ENCODE measurements at places on chromosomes 5 and 9.
A peak's percentile ranks its signal among the peaks of the same experiment; 100 is the strongest.

DNA sequence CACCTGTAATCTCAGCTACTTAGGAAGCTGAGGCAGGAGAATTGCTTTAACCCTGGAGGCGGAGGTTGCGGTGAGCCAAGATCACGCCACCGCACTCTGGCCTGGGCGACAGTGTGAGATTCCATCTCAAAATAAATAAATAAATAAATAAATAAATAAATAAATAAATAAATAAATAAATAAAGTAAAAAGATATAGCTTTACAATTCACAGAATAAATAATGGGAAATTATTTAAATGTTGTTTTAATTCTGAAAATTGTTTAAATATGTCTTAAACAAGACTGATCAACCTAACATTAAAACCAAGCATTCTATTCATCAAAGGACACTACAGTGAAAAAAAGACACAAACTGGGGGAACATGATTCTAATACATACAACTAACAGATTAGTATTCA is 357.1 kb downstream of the CTNND2 start:
- no peak for DNase-seq

DNA sequence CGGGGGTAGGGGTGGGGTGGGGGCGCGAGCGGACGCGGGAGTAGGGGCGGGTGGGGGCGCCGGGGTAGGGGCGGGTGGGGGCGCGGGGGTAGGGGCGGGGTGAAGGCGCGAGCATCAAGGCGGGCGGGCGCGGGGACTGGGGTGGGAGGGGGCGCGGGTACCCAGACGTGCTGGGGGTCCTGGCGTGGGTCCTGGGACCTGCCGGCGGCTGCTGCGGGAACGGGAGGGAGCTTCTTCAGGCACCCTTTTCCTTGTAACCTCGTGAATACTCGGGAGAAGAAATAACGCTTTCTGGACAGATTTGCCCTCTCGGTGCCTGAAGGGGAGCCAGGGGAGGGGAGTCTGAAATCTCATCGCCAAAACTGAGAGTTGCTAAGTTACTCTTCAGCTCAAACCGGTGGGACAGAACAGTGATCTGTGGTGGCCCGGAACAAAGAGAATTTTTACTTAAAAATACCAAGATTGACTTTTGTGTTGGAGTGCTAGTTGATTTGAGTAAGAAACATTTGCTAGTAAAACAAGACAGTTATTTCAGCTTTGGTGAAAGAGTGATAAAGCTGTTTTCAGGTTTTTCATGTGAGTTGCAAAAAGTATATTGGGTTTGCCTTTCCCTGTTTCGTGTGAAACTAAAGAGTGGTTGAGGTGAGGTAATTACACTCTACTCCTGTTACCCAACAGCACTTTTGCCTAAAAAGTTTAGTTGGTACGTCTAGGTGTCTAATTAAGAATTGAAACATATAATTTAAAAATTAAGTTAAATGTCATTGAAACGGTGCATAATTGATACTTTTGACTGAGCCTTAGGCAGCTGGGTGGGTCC is 643 bp downstream of the PLEKHG4B start:
- DNase-seq = no peak

- no peak for DNase-seq
Observed at GRCh38 chr5:59813761-59814536, 79.6 kb downstream of the PDE4D start.

GRCh38 chr5:146069780-146070099 is 35.6 kb downstream of the PLAC8L1 start:
- DNase-seq = no peak

DNA sequence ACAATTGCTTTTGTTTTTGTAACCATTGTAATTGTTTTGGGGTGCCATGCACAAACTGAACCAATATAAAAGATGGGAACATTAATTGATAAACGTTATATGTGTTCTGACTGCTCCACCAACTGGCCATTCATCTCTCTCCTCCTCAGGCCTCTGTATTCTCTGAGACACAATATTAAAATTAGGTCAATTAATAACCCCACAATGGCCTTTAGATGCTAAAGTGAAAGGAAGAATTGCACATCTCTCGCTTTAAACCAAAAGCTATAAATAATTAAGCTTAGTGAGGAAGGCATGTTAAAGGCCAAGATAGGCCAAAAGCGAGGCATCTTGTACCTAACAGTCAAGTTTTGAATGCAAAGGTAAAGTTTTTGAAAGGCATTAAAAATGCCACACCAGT is 448.4 kb upstream of the ITGA1 start:
- no peak for DNase-seq

GRCh38 chr9:134227451-134228411 is 63.4 kb upstream of the RNU6ATAC start:
- DNase-seq = no peak

DNA sequence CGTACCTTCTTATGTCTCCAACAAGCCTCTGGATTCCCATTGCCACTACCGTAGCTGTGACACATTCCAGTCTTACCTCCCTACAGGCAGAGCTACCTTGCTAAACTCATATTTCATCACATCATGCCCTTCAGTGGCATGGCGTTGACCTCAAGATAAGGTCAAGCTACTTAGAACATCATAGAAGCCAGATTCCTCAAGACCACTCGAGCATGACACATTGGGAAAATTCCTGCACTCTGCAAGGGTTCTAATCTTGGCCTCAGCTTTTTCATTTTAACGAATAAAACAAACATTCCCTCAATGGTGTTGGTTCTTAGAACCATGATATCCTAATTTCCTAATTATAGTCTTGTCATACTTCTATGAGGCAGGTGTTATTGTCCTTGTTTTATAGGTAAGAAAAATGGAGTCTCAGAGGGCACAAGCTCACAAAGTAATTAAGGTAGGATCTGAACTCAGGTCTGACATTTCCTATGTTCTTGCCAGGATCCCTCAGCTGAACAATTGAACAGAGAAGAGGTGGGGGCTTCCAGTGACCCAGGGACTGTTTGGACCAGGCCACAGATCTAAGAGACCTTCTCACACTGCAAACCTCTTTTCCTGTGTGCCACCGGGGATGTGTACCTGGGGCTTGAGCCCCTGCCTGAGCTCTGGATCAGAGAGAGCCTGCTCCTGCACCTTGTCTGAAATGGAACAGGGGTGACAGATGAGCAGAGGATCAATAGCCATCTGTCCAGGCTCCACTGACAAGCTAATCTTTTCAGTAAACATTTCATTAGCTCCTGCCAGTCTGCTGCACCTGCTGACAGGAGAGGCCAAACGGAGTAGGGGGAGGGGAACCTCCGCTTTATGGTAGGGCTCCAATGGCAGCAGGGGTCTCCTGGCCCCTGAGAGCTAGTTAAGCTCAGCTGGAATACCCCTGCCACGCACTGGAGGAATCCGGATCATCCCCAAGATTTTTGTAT is 49.3 kb downstream of the ALG2 start:
- no peak for DNase-seq

DNA sequence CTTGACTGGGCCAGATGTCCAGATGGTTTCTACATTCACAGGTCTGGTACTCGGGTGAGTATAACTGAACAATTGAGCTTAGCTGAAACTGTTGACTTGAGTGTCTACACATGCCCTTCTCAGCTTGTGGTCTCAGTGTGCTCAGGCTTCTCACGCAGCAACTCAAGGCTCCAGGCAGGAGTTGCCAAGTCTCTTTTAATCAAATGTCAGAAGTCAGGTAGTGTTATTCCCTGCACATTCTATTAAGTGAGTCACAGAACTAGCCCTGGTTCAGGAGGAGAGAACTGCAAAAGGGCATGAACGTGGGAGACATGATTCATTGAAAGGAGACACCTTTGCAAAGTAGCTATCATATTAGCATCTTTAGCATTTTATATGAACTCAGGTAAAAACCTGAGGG is 199.3 kb upstream of the ACTBL2 start:
- no peak for DNase-seq

DNA sequence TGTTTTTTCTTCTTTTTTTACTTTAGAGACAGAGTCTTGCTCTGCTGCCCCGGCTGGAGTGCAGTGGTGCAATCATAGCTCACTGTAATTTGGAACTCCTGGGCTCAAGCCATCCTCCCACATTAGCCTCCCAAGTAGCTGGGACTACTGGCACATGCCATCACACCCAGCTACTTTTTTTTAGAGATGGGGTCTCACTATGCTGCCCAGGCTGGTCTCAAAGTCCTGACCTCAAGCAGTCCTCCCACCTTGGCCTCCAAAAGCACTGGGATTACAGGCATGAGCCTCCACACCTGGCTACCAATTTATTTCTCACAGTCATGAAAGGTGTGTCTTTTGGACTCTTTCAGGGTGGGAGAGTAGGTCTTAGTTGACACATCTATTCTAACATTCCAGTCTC is 83.0 kb upstream of the FAM120A start:
- no peak for DNase-seq

GRCh38 chr9:113876151-113876992 is at the start of gene ZNF618:
TSS of gene ZNF618 (plus strand) at chr9:113876309. CDS start at chr9:113876381, 72 bp downstream.
- DNase-seq = peak; percentile 4

DNA sequence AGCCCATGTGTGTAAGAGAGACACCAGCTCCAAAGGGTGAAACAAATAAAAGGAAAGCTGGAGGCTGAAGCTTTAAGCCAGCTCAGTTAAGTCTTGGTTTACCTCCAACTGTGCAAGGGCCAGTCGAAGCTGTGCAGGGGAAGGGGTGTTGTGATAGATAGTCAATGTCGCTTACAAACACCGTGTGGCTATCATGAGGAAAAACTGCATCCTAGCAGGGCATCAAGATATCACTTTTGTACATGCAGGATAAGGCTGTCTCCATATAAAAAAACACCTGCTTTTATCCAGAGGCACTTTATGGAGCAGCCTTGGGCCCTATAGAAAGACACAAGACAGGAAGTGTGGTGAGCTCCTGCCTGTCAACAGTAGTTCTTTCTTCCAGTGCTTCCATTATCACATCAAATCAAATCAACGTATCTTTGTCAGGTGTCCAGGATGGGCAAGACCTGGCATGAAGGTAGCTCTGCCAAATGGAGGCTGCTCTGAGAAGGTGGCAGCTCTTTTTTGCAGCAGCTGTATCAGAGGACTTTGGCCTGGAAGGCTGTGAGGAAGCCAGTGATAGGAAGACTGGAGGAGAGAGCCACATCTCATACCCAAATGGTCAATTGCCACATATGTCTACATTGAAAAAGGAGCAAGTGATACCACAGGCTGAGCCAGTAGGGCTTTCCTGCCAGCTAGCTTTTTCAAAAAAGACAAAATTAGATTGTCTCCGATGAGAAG is 29.3 kb upstream of the SELENOP start:
- no peak for DNase-seq

DNA sequence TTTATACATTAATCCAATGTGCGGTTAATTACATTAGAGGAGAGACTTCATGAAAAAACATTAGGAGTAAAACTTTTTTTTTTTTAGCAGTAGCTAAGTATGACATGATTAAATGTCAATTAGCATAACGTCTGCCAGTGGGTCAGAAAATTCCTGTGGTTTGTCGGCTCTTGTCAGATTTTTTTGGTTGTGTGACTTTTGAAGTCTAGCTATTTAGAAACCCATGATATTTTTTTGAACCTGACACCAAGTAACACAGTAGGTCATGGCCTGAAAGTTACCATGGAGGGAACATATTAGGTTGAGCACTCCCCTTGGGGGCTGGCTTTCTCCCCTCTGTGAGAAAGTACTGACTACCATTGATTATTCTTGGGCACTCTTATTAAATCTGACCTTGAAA is 84.8 kb upstream of the ALDH1A1 start:
- no peak for DNase-seq

- no peak for DNase-seq
Observed at GRCh38 chr9:116966199-116966598, 279.1 kb downstream of the TRIM32 start.

DNA sequence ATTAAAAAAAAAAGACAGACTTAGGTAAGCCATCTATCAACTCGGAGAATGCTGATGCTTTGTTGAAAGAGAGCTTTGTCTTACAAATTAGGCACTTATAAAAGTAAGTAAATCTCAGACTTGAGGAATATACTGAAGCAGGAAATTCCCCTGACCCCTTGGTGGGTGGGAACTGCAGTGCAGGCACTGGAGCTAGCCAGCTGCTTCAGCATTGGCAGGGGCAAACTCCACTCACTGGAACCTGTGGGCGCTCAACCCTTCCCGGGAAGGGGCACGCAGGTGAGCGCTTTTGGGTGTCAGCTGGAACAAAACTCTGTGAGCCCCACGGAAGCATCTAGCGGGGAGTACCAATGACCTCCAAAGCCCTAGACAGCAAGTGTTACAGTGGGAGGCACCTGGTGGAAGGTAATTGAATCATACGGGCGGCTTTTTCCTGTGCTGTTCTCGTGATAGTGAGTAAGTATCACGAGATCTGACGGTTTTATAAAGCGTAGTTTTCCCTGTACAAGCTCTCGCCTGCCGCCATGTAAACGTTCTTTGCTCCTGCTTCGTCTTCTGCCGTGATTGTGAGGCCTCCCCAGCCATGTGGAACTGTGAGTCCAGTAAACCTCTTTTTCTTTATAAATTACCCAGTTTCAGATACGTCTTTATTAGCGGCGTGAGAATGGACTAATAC is 628.0 kb upstream of the CDH18 start:
- DNase-seq = no peak

DNA sequence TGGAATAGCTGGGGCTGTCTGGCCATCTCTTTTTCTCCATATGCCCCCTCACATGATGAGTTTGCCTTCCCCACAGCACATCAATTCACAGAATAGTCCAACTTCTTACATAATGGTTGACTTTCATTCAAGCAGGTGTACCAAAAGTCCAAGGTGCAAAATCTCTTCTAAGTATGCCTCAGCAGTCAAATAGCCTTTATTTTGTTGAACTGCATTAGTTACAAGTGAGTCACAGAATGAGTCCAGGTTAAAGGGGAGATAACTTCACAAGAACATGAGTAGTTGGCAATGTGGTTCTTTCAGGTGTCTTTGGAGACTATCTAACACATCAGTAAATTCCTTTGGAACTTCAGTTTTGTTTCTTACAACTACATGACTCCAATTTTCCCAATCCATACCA is 672.5 kb downstream of the PRELID2 start:
- DNase-seq = no peak

- DNase-seq = peak; percentile 37
Observed at GRCh38 chr9:97388721-97389238, 23.1 kb upstream of the TDRD7 start.

GRCh38 chr5:35483191-35483590 is 134.5 kb upstream of the SPEF2 start:
- no peak for DNase-seq

GRCh38 chr9:98312365-98312764 is 56.9 kb upstream of the TBC1D2 start:
- DNase-seq = no peak

- DNase-seq = no peak
Observed at GRCh38 chr5:178289438-178289837, 56.8 kb upstream of the PHYKPL start.

DNA sequence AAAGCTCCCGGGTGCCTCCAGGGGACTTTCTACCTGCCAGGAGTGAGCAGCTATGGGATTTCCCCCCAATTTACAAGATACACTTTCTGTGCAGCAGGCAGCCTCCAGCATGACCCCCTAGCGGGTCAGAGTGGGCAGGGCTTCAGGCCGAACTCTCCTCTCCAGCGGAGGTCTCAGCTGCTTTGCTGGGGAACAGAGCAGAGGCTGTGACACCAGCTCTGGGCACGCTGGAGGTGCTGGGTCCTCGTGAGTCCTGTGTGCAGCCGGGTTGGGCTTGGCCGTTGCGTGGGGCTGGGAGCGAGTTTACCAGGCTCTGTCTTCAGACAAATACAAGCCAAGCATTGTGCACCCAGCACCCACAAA is 2.9 kb downstream of the NRARP start:
- no peak for DNase-seq

All from activated naive CD4-positive, alpha-beta T cell treated with Interleukin-2 at 50 U/mL for 16 hours (primary cell).